ENCODE measurements at places on chromosomes 6 and 20.

- no peak for DNase-seq
Measured at GRCh38 chr20:1893721-1894470, 1.3 kb upstream of the SIRPA start.

- DNase-seq = no peak
Measured at GRCh38 chr6:168667428-168667805, 226.4 kb downstream of the SMOC2 start.

- DNase-seq = no peak
Measured at GRCh38 chr20:5030348-5031205, 29.3 kb upstream of the SLC23A2 start.

GRCh38 chr6:119934816-119935215 lies 585.3 kb upstream of the MAN1A1 start:
- DNase-seq = no peak

DNA sequence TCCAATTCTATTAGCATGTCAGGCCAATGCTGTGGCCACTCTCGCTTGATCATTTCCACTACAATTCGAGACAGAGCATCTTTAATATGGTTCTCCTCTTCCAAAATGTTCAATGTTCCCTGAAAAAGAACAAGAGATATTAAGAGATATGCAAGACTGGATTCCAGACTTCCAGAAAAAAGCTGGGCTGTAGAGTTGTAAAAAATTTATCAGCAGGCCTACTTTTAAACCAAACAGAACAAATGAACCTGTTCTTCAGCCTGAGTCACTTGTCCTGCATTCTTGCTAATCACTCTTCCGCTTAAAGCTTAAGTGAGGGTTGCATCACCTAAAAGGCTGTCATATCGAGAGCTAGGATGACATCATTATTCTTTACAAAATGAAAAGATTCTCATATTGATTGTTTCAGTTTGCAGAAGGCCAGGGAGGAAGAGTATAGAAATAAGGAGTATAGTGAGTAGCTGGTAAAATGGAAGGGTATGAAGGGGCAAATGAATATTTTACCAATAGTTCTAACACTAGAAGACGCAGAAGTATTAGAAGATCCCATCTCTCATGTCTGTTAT lies 4.9 kb downstream of the XPO5 start:
- DNase-seq = no peak

GRCh38 chr6:46719099-46719498 lies 16.1 kb downstream of the PLA2G7 start:
- no peak for DNase-seq

Data from right forelimb (tissue), 1 donor.